Heart left ventricle (tissue), 16 donors: ENCODE measurements at places on chromosomes 12 and 14. TPM values are rescaled to one million over a fixed set of nuclear protein-coding genes. Genes with fewer than 3 reads are reported as not detected.
A peak's percentile ranks its signal among the peaks of the same experiment; 100 is the strongest.

GRCh38 chr14:27410981-27411380 lies 813.1 kb upstream of the NOVA1 start:
- DNase-seq, result no peak

- no peak for DNase-seq
Observed at GRCh38 chr12:3047961-3048360, 29.2 kb upstream of the TSPAN9 start.

Gene FOXA1
- not detected for total RNA-seq

- DNase-seq, result no peak
Observed at GRCh38 chr12:15731940-15732339, 57.2 kb downstream of the EPS8 start.

DNA sequence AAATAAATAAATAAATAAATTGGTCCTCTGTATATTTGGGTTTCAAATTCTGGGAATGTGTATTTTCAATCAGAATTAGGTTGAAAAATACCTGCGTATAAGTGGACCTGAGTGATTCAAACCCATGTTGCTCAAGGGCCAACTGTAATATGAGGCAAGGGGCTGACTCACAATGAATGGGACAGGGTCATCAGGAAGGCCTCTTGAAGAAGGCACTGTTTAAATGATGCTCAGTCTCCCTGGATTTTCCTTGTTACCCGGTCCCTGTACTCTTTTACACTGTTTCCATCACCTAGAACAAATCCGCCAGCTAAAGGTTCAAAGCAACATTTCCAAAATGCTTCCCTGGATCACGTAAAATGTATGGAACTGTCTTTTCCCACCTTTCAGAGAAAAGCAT lies 3.8 kb downstream of the PSMB5 start:
- DNase-seq, result no peak

Gene KERA
- total RNA-seq, result not detected

GRCh38 chr14:59087240-59087639 lies 101.2 kb upstream of the DAAM1 start:
- DNase-seq, result no peak

DNA sequence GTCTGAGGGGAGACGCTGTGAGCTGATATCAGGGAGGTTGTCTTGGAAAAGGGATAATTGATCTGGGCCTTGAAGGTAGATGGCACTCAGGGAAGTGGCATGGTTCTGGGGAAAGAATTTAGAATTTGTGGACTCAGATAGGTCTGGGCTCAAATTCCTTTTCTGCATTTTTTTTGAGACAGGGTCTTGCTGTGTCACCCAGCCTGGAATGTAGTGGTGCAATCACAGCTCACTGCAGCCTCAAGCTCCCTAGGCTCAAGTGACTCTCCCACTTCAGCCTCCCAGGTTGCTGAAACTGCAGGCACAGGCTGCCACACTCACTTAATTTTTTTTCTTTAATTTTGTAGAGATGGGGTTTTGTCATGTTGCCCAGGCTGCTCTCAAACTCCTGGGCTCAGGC lies 98.1 kb upstream of the NCOR2 start:
- no peak for DNase-seq

Gene TAS2R30
- 0.81 TPM for total RNA-seq

GRCh38 chr12:55629058-55629841 lies 7.4 kb upstream of the OR10P1 start:
- no peak for DNase-seq

Gene PLCZ1
- not detected for total RNA-seq

Gene CCDC198
- not detected for total RNA-seq

GRCh38 chr12:34022079-34022830 lies at the start of gene ALG10:
Gene ALG10, plus strand, starts transcription at chr12:34022496. Its CDS starts 104 bp downstream, at chr12:34022600.
- peak; percentile 98 for DNase-seq

Gene CEBPE
- total RNA-seq, result not detected

GRCh38 chr14:73997108-73997943 lies 21.8 kb downstream of the ENTPD5 start:
- DNase-seq, result no peak

- no peak for DNase-seq
Observed at GRCh38 chr12:102478405-102479098, 1.8 kb downstream of the IGF1 start.

Gene COCH
- total RNA-seq, result 1.6 TPM

- no peak for DNase-seq
Observed at GRCh38 chr14:50607181-50607580, 47.2 kb downstream of the ATL1 start.

GRCh38 chr14:68160779-68161546 lies 341.4 kb downstream of the RAD51B start:
- no peak for DNase-seq

GRCh38 chr12:131862084-131862441 lies 32.4 kb upstream of the ULK1 start:
- no peak for DNase-seq

Gene CCDC196
- total RNA-seq, result not detected

- DNase-seq, result no peak
Observed at GRCh38 chr14:69152181-69152901, 578 bp downstream of the DCAF5 start.

DNA sequence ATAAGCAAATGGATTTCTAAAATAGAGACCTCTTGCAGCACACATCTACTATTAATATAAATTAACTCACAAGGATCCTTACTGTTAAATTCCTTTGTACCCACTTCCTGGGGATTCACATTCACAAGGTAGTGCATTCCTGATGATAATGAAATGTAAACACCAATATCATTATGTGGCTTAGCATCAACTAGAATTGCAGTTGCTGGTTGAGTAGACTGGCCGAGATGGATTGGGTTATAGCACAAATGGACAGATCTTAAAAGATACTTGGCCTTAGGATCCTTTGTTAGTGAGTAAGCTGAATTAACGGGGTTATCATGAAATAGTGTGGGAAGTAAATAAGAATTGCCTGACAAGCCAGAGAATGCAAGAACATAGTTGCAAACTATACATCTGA lies 369.1 kb downstream of the AEBP2 start:
- DNase-seq, result no peak

Gene ETNK1
- total RNA-seq, result 14.6 TPM

DNA sequence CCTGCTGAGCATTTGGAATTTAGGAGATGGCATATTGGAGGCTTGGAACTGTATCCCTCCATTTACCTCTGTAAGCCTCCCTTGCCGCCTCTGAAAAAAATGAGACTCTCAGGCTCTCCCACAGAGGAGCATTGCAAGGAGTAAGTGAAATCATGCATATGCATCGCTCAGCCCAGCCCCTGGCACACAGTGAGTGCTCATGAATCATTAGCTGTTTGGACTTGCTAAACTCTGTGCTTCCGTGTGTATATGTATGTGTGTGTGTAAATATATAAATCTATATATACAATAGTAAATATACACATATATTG lies 17.1 kb upstream of the TBX3 start:
- DNase-seq, result no peak

- no peak for DNase-seq
Observed at GRCh38 chr14:94304243-94304642, 11.2 kb upstream of the SERPINA10 start.
